ENCODE measurements at places on chromosomes 6 and 20.

DNA sequence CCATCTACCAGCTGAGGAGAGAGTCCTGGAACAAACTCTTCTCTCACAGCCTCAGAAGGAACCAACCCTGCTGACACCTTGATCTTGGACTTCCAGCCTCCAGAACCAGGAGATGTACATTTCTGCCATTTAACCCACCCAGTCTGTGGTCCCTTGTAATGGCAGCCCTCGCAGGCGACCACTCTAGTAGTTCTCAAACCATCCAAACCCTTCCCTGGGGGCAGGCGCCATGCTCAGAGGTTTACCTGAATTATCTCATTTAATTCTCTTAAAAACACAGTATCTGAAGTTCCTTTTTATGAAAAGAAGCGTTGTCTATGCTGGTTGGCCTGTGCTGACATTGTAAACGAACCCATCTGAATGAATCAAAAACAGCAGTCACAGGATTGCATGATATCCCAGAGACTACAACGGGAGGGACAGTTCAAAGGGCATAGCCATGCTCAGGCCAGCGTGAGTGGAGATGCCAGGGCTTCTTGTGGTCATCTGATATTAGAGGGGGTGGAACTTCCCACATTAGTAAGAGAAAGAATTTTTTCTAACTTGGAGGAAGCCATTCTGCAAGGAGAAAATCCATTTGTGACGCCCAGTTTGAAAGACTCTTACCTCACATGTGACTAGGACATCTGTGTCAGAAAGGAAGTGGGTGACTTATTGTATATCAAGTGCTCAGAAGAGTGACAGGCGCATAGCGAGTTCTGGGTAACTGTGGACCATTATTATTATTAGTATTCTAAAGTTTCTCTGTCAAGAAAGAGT, 17.2 kb upstream of the TAGAP start:
- DNase-seq, result peak; percentile 74

DNA sequence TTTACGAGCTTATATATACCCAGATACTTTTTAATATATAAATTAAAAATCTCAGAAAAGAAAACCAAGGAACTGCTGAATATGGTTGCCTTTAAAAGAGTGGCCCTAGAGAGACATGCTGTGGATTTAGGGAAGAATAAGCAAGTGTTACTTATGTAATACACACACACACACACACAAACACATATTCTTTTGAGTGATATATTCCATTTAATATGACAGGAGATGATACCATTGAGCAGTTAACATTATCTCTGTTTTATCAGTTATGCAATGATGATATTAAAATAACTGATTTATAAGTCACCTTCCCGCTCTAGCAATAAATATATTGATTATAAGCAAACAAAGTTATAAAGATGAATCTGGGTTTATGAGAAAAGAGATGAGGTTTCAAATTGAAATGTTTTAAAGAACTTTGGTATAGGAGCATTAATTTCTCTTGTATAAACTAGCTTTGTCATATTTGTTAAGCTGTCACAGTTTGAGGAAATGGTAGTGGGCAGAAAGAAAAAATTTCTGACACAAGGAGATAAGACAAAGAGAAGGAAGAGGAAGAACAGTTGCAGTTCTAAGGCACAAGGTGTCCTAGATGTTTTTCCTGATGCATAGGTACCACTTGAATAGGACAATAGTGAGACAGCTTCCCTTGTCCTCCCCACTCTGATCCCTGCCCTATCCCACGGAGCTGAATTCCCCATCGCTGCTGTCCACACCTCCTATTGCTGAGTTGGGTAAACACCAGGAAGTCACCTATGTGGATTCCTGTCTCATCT, 26.4 kb downstream of the GPX5 start:
- DNase-seq, result no peak

- peak; percentile 79 for DNase-seq
Observed at GRCh38 chr20:50191065-50191543, 474 bp downstream of the CEBPB start.

DNA sequence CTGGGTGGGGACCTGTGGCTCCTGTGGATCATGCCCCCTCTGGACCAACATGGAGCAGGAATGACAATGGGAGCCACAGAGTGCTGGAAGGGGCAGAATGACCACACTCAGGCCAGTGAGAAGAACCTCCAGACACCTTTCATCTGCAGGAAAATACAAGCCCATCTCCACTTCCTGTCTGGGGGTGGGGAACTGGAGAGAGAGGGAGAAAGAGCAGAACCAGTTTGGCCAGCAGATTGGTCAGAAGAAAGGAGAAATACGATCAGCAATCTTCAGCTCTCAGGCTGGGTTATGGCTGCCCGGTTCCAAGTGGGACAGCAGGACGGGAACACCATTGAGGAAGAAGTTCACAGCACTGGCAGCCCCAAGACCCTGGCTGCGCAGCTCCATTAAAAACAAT, 37.0 kb downstream of the BMP7 start:
- DNase-seq, result no peak

- no peak for DNase-seq
Observed at GRCh38 chr6:149392535-149392934, 7.5 kb upstream of the SUMO4 start.

DNA sequence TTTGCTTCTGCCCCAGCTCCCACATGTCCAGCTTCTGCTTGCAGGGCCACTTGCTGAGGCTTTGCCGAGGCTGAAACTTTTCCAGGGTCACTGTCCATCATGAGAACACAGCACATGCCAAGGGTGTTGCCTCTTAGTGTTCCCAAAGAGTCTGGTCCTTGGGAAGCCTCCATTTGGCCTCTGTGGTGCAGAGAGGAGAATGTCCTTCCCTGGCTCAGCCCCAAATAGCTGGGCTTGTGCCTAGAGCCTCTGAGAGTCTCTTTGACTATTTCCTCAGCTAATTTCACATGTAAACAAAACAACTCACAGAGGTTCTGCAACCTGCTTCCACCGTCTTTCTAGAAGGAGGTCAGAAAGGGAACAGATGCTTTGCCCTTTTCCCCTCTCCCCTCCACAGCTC, 40.4 kb upstream of the RAB23 start:
- no peak for DNase-seq

- DNase-seq, result no peak
Observed at GRCh38 chr6:47357827-47358226, 48.1 kb upstream of the TNFRSF21 start.

DNA sequence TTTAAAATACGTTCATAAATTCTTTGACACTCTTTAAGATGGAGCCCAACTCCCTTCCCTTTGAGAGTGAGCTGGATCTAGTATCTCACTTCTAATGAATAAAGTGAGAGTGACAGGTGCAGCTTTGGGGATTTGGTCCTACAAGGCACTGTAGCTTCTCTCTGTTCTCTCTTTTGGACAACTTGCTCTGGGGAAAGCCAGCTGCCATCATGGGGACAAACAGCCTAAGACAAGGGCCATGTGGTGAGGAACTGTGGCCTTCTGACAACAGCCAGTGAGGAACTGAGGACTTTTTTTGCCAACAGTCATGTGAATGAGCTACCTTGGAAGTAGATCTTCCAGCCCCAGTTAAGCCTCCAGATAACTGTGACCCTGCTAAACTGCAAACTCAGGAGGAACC, 272.8 kb upstream of the AGPAT4 start:
- DNase-seq, result no peak

DNA sequence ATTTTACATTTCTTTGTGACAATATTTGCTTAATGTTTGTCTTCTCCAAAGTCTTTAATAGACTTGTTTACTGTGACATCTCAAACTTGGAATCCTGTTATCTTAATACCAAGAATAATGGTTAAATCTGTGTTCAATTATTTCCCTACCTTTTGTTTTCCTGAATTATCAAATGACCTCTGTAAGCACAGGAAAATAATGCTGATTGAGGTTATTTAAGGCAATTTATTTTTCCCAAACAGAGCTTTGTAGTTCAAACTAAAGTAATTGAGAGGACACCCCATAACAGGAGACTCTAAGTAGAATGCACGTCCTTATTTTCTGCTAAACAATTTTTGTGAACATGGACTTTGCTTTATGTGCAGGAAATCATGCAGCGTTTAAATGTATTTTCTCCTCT, 195.0 kb downstream of the BTBD3 start:
- no peak for DNase-seq

DNA sequence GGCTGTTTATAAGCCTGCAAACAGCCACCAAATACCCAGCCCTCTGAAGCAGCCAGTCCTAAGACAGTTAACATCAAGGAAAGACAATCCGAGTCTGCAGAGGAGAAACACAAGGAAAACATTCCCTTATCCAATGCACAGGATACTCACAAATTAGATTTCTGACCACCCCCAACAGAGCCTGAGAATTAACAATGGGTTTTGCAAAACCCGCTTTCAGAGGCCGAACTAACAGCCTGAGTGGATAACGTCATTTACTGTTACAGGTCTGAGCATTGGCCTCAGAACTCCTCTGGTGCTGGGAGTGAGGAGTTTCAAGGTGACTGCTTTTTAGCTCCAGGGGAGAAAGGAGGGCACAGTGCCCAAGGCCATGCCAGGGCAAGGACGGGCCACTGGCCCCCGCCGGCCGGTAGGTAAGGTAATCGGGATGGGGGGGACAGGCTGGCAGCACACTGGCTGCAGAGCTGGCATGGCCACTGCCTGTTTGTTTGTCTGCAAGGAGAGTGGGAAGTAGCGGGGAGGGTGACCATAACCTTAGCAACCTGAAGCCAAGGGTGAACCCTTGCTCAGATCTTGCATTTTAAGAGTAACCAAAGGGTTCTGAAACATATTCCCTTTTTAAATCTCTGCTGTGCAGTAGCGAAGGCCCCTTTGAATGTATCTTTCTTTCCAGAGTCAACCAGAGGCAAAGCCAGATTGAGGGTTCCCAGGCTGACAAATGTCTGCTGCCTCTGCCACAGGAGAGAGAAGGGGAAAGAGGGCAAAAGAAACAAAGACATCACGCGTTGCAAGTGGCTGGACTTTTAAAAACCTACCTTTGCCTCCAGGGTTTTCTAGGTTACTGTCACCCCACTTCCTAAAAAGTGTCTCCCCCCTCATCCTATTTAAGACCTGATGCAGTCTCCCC, 3.9 kb downstream of the ZMYND8 start:
- DNase-seq, result no peak

All from activated CD4-positive, alpha-beta T cell treated with anti-CD3 and anti-CD28 coated beads, Interleukin-2, Interleukin-6, amounts not matched to agents 100 ng/mL and 50 ng/mL, durations not matched to agents 16 hours and 8 hours (primary cell).